ENCODE measurements at places on chromosomes 16 and 17. TPM values are rescaled to one million over a fixed set of nuclear protein-coding genes. Genes with fewer than 3 reads are reported as not detected.

LPO gene
- total RNA-seq, result not detected

HSPB9 gene
- total RNA-seq, result not detected

TMC8 gene
- 0.68 TPM for total RNA-seq

MARVELD3 gene
- 0.51 TPM for total RNA-seq

RNU2-1 gene
- not detected for total RNA-seq

ABCA6 gene
- total RNA-seq, result not detected

DYNLL2 gene
- 24.3 TPM for total RNA-seq

SCN4A gene
- 0.04 TPM for total RNA-seq

HOXB8 gene
- total RNA-seq, result 7.2 TPM

SMIM22 gene
- total RNA-seq, result 0.38 TPM

OXLD1 gene
- total RNA-seq, result 57.7 TPM

MAPT gene
- total RNA-seq, result 1.7 TPM

FBXW10B gene
- total RNA-seq, result 3.5 TPM

TMEM256 gene
- 192 TPM for total RNA-seq

NPIPA5 gene
- total RNA-seq, result 2.7 TPM

RPUSD1 gene
- total RNA-seq, result 46.5 TPM

NETO2 gene
- 103 TPM for total RNA-seq

FAM171A2 gene
- 4.8 TPM for total RNA-seq

MILR1 gene
- 1.9 TPM for total RNA-seq

TP53TG3F gene
- total RNA-seq, result 0.31 TPM

CENPT gene
- 30.7 TPM for total RNA-seq

NPIPA2 gene
- 1.4 TPM for total RNA-seq

HID1 gene
- total RNA-seq, result 7.3 TPM

RPGRIP1L gene
- 9.9 TPM for total RNA-seq

PIMREG gene
- total RNA-seq, result 45.7 TPM

NOTUM gene
- total RNA-seq, result 0.31 TPM

NPIPA3 gene
- total RNA-seq, result 1.1 TPM

CSF3 gene
- total RNA-seq, result not detected

KRTAP2-3 gene
- 0.12 TPM for total RNA-seq

SLC16A11 gene
- not detected for total RNA-seq

KCNJ2 gene
- total RNA-seq, result 0.15 TPM

FAM83G gene
- total RNA-seq, result 38.8 TPM

RHBDL3 gene
- total RNA-seq, result 3.5 TPM

NOD2 gene
- not detected for total RNA-seq

CCL13 gene
- total RNA-seq, result not detected

AATK gene
- total RNA-seq, result 0.42 TPM

DYNLRB2 gene
- total RNA-seq, result 0.28 TPM

ATP1B2 gene
- 0.19 TPM for total RNA-seq

USP6 gene
- total RNA-seq, result 0.02 TPM

CNGB1 gene
- 0.08 TPM for total RNA-seq

TMEM97 gene
- total RNA-seq, result 54.4 TPM

PRSS22 gene
- 4.1 TPM for total RNA-seq

DNAH9 gene
- not detected for total RNA-seq

CNEP1R1 gene
- total RNA-seq, result 18.8 TPM

TBC1D3D gene
- total RNA-seq, result not detected

NMT1 gene
- total RNA-seq, result 171 TPM

HOXB5 gene
- total RNA-seq, result 2.5 TPM

GP2 gene
- not detected for total RNA-seq
